ENCODE measurements at places on chromosomes 2 and 18.

DNA sequence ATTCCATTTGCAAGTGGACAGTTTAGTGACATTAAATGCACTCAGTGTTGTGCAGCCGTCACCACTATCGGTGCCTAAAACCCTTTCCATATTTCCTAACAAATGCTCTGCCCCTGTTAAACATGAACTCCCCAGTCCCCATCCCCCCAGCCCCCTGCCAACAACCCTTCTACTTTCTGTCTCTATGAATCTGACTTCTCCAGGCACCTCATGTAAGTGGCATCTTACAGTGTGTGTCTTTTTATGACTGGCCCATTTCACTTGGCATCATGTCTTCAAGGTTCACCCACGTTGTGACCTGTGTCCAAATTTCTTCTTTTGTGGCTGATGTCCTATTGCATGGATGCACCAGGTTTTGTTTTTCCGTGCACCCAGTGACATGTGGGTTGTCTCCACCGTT is 140.9 kb upstream of the GPC1 start:
- no peak for DNase-seq

GRCh38 chr2:18251486-18251885 is 309.0 kb downstream of the RDH14 start:
- DNase-seq, result no peak

DNA sequence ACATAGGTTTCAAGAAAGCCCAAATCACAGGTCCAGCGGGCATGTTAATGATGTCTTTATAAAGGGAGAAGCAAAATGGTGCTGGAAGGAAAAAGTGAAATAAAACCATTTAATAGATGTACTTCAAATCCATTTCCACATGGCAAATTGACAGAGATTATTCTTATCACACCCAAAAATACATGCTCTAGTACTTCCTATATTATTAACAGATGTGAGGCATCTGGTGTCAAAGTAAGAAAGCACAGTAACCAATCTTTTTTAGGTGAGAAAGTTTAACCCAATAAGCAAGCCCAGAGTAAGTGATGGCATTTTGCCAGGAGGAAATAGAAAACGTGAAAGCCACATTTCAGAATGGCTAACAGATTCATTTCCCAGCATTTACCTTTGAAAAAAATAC is 128.0 kb downstream of the ABCA12 start:
- no peak for DNase-seq

- no peak for DNase-seq
Observed at GRCh38 chr18:70423120-70423519, 134.3 kb downstream of the SOCS6 start.

GRCh38 chr2:168490946-168491605 is 35.0 kb downstream of the CERS6 start:
- DNase-seq, result no peak

All from RWPE1 (cell line).